ENCODE measurements at places on chromosomes 4 and X.

- no peak for DNase-seq
These were observed 256.1 kb downstream of the KLHL13 start for GRCh38 chrX:117860517-117860916.

GRCh38 chrX:101429934-101430333, 21.9 kb downstream of the HNRNPH2 start:
- no peak for DNase-seq

DNA sequence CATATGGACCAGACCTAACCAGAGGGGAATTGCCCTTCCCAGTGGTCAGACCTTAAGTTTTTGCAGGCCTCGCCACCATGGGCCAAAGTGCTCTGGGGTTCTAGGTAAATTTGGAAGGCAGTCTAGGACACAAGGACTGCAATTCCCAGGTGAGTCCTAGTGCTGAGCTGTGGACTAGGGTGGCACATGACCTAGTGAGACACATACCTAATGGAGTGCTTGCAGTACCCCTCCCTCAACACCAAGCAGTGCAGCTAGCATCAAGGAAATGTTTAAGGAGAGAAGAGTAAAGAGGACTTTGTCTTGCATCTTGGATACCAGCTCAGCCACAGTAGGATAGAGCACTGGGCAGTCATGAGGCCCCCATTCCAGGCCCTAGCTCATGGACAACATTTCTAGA, 60.8 kb downstream of the BRCC3 start:
- no peak for DNase-seq

DNA sequence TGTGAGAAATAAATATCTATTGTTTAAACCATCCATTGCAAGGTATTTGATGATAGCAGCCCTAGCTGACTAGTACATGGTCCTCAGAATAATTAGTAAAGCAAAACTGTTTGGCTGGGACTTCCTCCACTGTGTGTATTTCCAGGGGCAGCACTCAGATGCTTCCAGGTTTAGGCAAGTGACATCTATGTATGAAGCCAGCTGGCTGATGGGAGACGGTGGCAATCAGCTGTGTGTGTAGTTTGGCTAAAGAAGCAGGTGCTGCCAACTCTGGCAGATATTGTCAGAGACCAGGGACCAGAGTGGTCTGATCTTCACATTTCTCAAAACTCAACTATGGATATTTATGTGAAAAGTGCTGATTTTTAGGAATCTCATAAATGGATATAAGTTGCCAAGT, 19.1 kb downstream of the HS3ST1 start:
- DNase-seq: no peak

- no peak for DNase-seq
These were observed 1200.5 kb downstream of the C4orf33 start for GRCh38 chr4:130296448-130296847.

- DNase-seq: no peak
These were observed 206.8 kb downstream of the CHRDL1 start for GRCh38 chrX:110588853-110589252.

DNA sequence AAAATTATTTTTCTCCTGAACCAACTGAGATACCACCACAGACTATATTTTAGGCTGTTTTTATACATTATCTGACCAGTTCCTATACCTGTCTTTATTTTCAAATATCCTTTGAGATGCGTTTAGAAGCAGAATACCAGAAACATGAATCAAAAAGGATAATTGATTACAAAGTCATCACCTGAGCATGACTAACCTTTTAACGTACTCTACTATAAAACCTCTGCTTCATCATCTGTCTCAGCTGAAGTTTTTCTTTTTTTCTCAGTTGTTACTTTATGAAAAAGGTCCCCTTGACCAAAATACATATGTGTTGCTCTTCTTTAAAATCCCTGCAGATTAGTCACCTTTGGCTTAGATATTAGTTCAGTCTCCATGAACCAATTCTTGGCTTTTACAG, 109.8 kb downstream of the AMMECR1 start:
- DNase-seq: no peak

- no peak for DNase-seq
These were observed 24.5 kb upstream of the ASMTL start for GRCh38 chrX:1477229-1477628.

DNA sequence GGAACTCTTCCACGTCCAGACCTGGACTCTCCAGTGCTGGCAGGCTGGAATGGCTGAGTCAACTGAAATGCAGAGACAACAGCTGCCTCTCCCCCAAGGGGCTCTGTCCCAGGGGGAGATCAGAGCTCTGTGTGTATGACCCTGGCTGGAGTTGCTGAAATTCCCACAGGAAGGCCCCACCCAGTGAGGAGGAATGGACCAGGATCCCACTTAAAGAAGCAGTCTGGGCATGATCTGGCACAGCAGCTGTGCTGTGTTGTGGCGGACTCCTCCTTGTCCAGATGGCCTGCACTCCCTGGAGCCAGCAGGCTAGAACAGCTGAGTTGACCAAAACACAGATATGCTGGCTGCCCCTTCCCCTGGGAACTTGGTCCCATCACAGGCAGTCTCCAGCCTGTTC, 25.4 kb downstream of the C4orf17 start:
- DNase-seq: no peak

All from right lung (tissue), 10 donors.